H9 (cell line): ENCODE measurements at places on chromosomes 6 and 20. TPM values are rescaled to one million over a fixed set of nuclear protein-coding genes. Genes with fewer than 3 reads are reported as not detected.

- DNase-seq: no peak
- H3K36me3 ChIP-seq: no peaks in the 10 kb centered on the region; the same call in 1 of the 2 replicates
- no peaks in the 10 kb centered on the region for H3K4me1 ChIP-seq
- H3K27me3 ChIP-seq: no peaks in the 10 kb centered on the region
Measured at GRCh38 chr6:30826961-30827342, 57.4 kb upstream of the DDR1 start.

GRCh38 chr6:136873748-136874147, 48.4 kb upstream of the SLC35D3 start:
- DNase-seq: no peak
- no peak overlapping the region for H3K4me3 ChIP-seq
- H3K4me1 ChIP-seq: no peaks in the 10 kb centered on the region
- no peak overlapping the region for H3K27ac ChIP-seq
- H3K27me3 ChIP-seq: no peaks in the 10 kb centered on the region

- no peak for DNase-seq
- H3K4me1 ChIP-seq: no peaks in the 10 kb centered on the region; the same call in 1 of the 2 replicates
- no peak overlapping the region for H3K27ac ChIP-seq
- H3K27me3 ChIP-seq: no peaks in the 10 kb centered on the region
- H3K36me3 ChIP-seq: no peaks in the 10 kb centered on the region
Measured at GRCh38 chr20:37920270-37920669, 17.3 kb downstream of the VSTM2L start.

Gene RHAG
- not detected in 2 replicates for total RNA-seq

Gene OR2B6
- total RNA-seq: not detected in 2 replicates
